Stimulated activated memory B cell treated with anti-CD40 and anti-IgM and Interleukin-4, amounts not matched to agents 10 μg/mL and 1 μg/mL and 100 μg/mL, for 72 hours (primary cell): ENCODE measurements at places on chromosomes 2 and 18.

- ATAC-seq = no peak
Observed at GRCh38 chr2:219968685-219969345, 341.4 kb downstream of the SLC4A3 start.

DNA sequence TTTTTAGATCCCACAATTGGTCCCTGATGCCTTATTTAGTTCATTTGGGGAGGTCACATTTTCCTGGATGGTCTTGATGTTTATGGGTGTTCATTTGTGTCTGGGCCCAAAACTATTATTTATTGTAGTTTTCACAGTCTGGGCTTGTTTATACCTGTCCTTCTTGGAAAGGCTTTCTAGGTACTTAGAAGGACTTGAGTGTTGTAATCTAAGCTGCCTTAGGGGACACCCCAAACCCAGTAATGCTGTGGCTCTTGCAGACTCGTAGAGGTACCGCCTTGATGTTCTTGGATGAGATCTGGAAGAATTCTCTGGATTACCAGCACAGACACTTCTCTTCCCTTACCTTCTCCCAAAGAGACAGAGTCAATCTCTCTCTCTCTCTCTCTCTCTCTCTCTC, 25.0 kb upstream of the ITSN2 start:
- ATAC-seq = no peak

- no peak for ATAC-seq
Observed at GRCh38 chr2:200298816-200299215, 7.7 kb upstream of the SPATS2L start.

DNA sequence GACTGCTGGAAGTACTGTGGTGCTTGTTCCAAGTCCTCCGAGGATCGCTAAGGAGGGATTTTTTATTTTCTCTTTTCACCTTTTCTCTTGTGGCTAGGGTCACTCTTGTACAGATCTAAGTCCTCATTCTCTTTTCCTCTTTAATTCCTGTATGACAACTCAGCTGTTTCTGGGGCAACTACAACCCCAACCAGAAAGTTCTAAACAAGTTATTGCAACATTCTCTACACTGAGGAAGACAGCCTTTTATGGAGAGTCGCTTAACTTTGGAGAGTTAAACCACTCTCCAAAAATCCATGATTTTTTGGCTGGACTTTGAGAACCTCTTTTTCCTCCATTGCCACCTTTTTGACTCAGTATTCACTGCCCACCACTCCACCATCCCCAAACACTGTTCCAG, 74.0 kb upstream of the SESTD1 start:
- no peak for ATAC-seq

GRCh38 chr2:189276277-189276676, 96.7 kb upstream of the COL5A2 start:
- ATAC-seq = no peak

DNA sequence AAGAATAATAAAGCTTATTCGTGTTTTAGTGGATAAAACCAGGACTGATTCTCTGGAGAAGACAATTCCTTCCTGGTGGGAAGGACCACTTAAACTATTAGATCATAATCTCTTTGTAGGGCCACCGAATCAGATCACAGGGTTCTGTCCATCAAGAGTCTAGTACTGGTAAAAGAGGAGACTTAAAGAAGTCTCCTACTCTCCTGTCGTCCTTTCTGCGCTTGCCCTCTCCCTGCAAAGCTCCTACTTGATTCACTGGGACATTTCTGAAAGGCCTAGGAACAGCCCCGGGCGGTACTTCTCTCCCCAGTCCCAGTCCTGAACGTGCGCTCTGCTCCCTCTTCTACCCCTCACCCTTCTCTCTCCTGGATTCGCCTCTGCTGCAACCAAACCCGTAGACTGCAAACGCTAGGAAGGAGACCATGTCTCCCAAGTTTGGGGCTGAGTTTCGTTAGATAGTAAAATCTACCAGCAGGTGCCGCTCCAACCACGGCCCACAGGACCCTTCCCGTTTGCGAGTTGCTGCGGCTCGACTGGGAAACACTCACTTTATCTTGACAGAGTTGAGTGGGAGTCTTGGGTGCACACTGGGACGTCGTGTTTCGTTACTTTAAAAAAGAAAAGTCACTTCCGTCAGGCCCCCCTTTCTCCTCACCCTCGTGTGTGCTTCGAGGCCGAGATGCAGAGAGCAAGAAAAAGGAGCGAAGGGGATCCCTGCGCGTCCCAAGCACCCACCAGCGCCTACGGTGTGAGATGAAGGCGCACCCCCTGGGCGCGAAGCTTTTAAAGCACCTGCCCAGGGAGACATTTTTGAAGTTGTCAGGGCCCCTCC, 923 bp downstream of the FIGLA start:
- ATAC-seq = peak; percentile 71

- ATAC-seq = no peak
Observed at GRCh38 chr2:19538411-19538963, 180.1 kb upstream of the OSR1 start.

- no peak for ATAC-seq
Observed at GRCh38 chr2:115122701-115123100, 680.3 kb downstream of the DPP10 start.

DNA sequence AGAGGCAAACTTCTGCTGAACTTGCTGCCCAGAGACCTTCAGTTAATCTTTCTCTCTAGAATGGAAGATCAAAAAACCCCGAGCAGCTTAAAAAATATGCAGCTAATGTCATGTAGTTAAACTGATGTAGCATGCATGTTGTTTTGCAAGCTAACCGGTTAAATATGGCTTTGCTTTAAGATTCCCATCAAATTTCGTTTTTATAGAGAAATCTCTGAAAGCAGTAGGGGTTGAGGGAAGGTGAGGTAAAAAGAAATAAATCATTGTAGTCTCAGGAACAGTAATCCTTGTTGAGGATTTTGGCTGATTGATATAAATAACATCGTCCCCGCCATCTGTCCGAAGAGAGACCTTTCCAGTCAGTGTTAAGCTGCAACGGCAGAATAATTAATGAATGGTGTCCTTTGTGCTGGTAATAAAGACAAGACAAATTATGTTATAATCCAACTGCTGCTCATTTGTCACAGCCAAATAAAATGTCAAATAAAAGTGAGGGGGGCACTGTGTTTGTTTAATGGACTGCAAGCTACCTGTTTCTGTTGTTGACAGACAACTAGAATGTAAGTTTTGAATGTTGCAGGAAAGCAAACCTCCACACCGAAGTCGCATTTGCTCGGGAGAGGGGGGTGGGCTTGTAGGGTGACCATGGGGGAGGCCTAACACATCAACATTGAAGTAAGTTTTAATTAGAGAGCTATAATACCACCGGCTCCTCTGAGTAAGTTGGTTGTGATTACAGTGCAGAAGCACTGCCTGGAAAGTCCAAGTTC, 555.5 kb downstream of the ARHGAP15 start:
- no peak for ATAC-seq

GRCh38 chr2:120360307-120360855, 14.4 kb downstream of the INHBB start:
- no peak for ATAC-seq

- ATAC-seq = no peak
Observed at GRCh38 chr18:7787339-7787738, 220.2 kb downstream of the PTPRM start.

GRCh38 chr2:190716176-190716807, 67.4 kb downstream of the NAB1 start:
- no peak for ATAC-seq

- no peak for ATAC-seq
Observed at GRCh38 chr18:10377956-10378355, 76.5 kb upstream of the APCDD1 start.

- ATAC-seq = no peak
Observed at GRCh38 chr2:27544143-27544821, 38.6 kb upstream of the ZNF512 start.

DNA sequence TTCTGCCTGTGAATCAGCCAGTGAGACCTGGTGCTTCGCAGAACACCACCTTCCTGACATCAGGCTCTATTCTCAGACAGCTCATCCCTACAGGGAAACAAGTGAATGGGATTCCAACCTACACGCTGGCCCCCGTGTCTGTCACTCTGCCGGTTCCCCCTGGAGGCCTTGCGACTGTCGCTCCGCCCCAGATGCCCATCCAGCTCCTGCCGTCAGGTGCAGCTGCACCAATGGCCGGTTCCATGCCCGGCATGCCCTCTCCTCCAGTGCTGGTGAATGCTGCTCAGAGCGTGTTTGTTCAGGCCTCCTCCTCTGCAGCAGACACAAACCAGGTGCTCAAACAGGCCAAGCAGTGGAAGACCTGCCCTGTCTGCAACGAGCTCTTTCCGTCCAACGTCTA, 28.1 kb downstream of the ADNP2 start:
- ATAC-seq = no peak

- ATAC-seq = peak; percentile 36
Observed at GRCh38 chr2:165529130-165529529, 59.6 kb downstream of the CSRNP3 start.

DNA sequence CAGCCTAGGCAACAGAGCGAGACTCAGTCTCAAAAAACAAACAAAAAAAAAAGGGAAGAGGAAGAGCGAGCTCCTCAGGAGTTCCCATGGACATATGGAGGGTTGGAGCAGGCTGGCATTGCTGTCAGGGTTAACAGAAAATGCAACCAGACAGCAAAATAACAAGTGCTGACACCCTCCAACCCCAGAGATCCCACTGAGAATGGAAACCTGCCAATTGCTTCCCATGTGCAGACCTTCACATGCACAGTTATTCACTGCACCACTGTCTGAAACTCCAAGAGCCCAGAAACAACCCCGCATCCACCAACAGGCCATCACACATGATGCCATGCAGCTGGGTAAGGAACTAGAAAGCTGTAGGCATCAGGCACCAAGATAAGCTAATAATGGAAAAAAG, 43.5 kb downstream of the TFCP2L1 start:
- ATAC-seq = no peak

DNA sequence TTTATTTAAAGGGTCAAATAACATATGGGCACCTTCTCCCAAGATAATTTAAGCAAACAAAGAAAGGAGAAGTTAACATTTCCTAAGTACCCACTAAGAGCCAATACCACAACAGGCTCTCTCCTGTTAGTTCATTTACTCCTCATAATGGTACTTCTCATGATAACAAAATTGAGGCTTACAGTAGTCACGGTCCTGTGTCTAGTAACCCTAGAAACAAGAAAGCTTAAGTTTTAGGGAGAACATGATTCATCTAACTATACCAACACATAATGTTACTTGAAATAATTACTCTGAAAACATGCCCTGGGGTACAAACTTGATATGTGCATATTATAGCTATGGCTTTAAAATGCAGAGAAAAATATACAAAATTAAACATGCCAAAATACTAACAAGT, 19.8 kb downstream of the IWS1 start:
- ATAC-seq = no peak

DNA sequence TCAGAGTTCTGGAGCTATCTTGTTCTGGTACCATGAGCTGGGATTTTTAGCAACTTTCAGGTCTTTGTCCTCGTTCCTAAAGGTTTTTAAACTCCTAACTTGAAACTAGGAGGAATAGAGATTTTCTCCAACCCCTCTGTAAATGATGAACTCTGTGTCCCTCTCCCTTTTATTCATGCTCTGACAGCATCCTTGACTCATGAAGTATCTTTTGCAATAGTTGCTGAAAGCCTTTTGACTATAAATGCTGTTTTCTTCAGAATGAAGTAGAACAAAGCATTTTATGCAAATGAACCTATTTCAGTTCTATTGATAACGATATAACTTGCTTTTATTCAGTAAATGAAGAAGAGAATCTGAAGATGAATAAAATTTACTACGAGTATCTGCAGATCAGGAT, 17.0 kb upstream of the MAPRE2 start:
- no peak for ATAC-seq

DNA sequence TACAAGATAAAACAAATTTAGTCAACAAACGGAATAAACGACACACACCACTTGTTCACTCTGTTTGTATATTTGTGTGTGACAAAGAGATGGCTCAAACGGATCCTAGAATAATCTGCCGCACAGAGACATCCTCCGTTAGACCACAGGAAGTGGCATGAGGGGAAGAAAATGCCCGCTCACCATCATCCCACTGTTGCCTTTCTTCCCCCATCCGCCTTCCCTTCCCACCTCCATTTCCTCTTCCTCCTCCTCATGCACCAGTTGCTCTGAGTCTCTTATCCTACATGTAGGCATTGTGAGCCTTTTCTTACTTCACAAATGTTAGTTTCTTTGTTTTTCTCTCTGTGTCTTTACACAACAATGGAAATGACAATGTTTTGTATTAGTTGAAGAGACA, 228.5 kb upstream of the SMIM21 start:
- ATAC-seq = no peak

DNA sequence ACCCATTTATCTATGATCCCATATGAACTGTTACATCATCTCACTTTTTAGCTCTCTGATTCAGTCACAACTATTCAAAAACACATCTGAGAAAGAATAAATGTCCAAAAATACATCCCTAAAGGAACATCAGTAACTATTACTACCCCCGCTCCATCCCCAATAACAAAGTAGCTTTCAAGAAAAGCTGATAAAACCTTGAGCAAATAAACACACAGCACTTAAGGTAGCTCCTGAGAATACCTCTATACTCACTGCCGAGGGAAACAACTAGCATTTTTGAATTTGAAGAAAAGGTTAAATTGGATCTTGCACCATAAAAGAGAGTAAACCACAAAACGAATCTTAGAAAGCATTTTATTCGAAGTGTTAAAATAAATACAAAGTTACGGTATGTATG, 63.4 kb downstream of the PMAIP1 start:
- no peak for ATAC-seq

GRCh38 chr2:157761520-157761919, 114.6 kb downstream of the ACVR1 start:
- no peak for ATAC-seq

GRCh38 chr2:105577762-105578161, 166.9 kb upstream of the NCK2 start:
- ATAC-seq = no peak

DNA sequence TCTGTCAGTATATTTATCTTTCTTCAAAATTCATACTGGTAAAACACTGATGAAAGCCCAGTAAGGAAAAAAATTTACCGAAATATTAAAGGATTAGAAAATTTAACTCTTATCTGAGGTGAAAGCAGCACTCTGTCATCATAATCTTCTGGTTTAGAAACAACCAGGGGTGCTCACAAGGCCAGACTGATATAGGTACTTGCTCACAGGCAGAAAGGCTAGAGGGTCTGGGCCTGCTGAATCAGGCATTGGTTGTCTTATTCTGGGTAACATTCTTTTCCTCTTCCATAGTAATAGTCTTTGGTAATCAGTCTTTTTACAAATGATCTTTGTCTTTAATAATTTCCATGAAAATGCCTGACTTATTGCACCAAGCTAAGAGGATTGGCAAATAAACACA, 221.4 kb upstream of the TFPI start:
- no peak for ATAC-seq

- no peak for ATAC-seq
Observed at GRCh38 chr2:27527182-27527581, 30.5 kb downstream of the GCKR start.

DNA sequence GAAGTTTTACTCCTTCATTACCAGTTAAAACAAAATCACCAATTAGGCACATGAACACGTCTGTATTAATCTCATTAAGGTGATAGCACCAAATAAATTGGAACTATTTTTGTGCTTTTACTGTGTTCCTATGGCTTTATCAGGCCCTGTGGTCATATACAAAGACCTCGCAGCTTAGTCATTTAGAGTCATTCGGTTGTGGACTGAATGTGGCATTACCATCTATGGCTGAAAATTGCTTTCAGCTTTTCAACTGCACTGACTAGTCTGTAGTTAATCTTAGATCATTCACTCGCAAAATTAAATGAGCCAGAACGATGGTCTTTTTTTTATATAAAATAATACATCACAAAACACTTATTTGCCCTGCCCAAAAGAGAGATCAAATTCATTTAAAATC, 601.7 kb downstream of the NR4A2 start:
- no peak for ATAC-seq
